ENCODE measurements at places on chromosomes 16 and 17.

DNA sequence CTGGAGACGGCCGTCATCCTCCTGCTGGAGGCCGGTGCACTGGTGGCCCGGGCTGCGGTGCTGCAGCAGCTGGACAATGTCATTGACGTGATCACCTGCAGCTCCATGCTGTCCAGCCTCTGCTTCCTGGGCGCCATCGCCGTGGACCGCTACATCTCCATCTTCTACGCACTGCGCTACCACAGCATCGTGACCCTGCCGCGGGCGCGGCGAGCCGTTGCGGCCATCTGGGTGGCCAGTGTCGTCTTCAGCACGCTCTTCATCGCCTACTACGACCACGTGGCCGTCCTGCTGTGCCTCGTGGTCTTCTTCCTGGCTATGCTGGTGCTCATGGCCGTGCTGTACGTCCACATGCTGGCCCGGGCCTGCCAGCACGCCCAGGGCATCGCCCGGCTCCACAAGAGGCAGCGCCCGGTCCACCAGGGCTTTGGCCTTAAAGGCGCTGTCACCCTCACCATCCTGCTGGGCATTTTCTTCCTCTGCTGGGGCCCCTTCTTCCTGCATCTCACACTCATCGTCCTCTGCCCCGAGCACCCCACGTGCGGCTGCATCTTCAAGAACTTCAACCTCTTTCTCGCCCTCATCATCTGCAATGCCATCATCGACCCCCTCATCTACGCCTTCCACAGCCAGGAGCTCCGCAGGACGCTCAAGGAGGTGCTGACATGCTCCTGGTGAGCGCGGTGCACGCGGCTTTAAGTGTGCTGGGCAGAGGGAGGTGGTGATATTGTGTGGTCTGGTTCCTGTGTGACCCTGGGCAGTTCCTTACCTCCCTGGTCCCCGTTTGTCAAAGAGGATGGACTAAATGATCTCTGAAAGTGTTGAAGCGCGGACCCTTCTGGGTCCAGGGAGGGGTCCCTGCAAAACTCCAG is 1.1 kb downstream of the MC1R start:
- no peak for DNase-seq

- no peak for DNase-seq
These were observed 100.5 kb downstream of the SMG6 start for GRCh38 chr17:2202996-2203575.

GRCh38 chr17:77098884-77099545 is 41.8 kb upstream of the SEC14L1 start:
- DNase-seq = no peak

GRCh38 chr16:11159282-11159681 is 96.7 kb downstream of the SOCS1 start:
- DNase-seq = no peak

- DNase-seq = no peak
These were observed 10.6 kb upstream of the SUZ12 start for GRCh38 chr17:31926100-31926729.

DNA sequence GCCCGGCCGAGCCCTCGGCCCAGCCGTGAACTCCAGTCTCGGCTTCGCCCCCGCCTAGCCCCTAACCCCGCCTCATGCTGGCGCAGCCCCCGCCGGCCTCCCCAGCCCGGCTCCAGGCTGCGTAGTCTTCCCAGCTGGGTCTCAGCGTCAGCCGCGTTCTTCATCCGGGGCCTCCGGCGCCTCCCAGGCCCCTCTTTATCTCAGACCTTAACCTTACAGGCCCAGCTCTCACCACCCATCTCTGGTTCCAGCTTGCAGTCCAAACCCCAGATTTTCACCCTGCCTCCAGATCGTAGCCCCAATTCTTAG is at the start of gene PROCA1:
PROCA1 (minus strand) TSS at position 166 of the 309 bp plus-strand sequence. CDS start 228 bp downstream, outside the sequence.
- no peak for DNase-seq

DNA sequence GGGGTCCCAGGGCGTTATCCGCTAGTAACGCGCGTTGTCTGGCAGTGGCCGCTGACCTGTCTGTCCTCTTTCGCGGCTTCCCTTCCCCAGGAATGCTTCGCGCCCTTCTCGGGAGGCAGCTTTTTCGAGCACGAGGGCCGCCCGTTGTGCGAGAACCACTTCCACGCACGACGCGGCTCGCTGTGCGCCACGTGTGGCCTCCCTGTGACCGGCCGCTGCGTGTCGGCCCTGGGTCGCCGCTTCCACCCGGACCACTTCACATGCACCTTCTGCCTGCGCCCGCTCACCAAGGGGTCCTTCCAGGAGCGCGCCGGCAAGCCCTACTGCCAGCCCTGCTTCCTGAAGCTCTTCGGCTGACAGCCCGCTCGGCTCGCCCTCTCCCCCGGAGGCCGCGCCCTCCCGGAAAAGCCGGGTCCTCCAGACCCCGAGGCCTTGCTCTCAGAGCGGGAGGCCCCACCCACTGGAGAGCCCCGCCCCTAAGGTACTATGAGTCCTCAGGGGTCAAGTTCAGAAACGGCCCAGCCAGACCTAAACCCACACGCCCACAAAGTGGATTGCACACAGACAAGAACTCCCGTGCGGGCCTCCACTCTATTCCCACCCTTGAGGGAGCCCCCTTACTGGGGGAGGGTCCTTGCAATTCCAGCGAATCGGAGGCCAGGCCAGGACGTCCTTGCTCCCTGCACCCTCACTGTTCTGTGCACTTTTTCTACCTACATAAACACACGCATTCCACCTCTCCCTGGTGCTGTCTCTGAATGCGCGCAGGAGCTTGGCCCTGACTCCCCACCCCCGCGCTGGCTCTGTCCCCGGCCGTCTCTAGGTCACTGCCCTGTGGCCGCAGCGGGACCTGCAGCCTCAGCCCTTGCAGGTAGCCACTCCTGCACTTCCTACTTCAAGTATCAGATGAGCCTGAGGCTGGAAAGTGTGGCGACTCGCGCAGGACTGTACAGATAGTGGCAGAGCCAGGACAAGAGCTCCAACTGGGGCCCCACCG is 5.4 kb upstream of the SLC5A2 start:
- no peak for DNase-seq

GRCh38 chr17:49549311-49549605 is 26.4 kb upstream of the NXPH3 start:
- DNase-seq = no peak

DNA sequence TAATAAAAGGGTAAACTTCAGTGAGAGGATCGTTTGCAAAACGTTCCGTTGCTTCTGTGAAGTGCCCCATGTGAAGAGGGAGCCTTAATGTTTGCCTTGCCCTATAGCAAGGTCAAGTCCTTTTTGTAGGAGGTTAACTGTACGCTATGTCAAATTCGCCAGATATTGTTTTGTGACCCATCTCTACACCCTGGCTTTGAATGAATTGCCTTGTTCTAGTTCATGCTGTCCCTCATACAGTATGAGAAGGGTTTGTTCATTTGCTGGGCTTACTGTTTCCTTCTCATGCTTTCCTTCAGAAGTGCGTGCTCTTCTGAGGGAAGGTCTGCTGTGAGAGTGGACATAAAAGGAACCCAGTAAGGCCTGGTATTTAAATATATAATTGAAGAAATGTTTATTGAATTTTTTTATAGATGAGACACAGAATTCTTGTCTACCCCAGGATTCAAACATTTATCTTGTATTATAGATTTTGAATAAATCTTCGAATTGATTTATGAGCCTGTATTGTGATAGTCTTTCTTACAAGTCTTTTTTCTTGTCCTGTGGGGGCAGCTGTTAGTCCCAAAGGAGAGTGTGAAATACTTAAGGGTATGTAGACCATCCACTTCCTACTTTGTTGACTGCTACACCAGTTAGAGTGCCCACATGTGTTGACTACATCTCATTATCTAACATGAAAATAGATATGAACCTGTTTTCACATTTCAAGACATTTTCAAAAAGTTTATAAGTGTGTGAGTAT is 1.7 kb downstream of the MAP3K3 start:
- DNase-seq = no peak

GRCh38 chr17:17653343-17653742 is 27.9 kb upstream of the RAI1 start:
- DNase-seq = no peak

DNA sequence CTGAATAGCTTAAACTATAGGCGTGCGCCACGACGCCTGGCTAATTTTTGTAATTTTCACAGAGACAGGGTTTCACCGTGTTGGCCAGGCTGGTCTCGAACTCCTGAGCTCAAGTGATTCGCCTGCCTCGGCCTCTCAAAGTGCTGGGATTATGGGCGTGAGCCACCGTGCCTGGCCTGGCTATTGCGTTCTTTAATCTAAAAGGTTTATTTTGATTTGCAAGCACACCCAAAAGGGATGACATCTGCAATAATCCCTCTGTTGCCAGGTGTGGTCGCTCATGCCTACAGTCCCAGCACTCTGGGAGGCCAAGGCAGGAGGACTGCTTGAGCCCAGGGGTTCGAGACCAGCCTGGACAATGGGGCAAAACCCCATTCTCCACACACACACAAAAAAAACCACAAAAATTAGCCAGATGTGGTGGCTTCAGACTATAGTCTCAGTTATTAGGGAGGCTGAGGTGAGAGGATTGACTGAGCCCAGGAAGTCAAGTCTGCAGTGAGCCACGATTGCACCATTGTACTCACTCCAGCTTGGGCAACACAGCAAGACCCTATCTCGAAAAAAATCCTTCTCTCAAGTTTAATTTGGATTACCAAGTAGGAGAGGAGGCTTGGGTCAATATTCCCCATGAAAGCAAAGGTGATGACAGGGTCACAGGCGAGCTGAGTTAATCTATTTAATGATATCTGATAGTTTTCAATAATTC is 144.1 kb downstream of the PARN start:
- DNase-seq = no peak

- DNase-seq = no peak
These were observed 89.2 kb downstream of the ABR start for GRCh38 chr17:1090465-1091189.

DNA sequence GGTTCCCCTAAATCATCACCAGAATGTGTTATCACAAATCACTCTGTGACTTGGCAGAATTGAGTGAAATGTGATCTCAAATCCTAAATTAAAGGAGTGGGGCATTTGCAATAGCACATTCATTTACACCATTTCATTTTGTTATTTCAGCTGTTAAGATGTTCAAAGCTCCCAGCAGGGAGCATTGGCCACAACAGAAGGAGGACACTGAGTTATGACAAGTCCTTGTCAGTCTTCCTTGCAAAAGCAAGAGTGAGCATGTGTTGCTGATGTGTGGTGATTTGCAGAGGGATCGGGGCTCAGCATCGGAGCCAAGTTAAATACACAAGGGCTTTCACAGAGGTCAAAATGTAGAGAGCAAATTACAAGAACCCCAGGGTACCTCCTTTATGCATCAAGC is 372.2 kb upstream of the CDH5 start:
- DNase-seq = no peak

GRCh38 chr17:72236980-72237633 is 116.3 kb downstream of the SOX9 start:
- no peak for DNase-seq

DNA sequence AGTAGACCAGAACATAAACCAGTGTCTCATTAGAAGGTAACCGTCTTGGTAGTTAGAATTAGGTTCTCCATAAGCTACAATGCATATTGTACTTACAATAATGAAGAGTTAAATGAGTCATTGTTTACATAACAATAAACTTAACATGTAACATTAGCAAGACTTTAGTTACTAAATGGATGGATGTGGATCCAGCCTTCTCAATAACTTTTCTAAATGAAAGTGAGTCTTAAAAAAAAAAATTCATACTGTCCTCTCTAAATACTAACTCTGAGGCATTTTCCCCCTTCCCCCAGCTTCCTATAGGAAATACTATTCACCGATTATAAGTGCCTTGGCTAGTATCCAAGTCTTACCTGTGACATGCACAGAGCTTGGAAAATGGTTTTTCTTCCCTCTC is 155.3 kb downstream of the CYB561 start:
- DNase-seq = no peak

DNA sequence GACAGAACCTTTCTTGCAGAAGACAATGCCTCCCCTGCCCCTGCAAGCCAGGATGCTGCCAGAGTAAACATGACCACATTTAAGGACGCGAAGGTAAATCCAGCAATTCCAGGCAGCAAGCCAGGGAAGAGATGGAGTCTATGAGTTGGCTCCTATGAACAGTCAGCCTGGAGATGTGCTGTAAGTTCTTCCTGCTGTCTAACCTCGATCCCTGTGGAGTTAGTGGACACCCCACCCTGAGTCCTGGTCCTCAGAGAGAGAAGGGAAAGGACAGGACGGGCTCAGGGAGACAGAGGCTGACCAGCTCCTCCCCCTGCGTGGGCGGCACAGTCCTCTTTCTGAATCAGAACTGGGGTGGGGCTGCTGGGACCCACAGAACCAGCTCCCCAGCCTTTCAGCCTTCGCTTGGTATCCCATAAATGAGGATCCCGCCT is 24.9 kb downstream of the CDC42EP4 start:
- DNase-seq = no peak

DNA sequence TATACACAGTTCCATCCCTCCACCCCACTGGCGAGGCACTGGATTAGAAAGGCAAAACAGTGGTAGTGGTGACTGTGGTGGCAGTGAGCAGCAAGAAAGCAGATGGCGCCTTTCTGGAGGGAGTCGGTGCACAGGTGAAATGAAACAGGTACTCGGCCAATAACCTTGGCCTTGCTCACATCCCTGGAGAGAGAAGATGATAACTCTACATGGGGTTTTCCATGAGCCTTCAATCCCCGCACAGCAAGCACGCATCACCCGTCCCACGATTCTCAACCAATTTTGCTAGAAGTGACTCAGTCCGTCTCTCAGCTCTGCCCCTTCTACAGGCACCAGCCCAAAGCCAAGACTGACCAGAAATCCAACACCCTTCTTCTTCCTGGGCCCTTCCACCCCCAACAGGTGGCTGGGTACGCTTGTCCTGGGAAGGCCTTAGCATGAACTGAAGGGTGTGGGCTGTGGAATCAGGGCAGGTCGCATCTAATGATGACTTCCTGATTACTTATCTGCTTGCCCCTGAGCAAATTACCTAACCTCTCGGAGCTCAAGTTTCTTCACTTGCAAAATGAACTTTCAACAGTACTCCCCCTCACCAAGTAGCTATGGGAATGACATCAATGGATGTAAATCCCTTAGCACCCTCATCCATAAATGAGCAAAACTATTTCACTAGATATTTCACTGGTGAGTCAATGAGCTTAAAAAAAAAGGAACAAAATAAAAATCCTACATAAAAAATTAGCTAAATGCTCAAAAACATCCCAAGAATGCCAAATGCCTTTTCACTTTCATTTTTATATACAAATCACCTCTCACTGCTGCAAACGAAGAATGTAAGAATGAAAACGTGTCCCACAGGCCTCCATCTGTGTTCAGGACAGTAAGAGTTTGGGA is 18.0 kb downstream of the XPO6 start:
- DNase-seq = no peak

DNA sequence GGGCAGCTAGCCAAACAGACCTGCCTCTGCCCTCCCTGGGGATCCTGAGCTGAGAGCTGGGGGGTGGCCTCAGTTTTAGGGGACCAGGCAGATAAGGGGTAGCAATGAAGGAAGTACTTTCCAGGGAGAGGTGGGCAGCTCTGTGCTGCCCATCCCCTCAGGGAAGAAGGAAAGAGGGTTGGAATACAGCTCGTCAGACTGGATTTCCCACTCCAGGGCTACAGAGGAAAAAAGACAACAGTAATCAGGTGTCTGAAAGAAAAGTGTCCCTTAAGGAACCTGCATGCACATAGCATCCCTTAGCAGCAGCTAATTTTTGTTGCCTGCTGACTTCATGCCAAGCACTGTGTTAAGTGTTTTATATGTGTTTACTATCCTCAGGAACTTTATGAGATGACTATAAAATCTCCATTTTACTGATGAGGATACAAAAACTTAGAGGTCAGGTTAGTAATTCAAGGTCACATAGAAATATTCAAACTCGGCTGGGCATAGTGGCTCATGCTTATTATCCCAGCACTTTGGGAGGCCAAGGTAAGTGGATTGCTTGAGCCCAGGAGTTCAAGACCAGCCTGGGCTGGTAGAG is 3.2 kb upstream of the MRPL58 start:
- DNase-seq = no peak

- no peak for DNase-seq
These were observed 21.4 kb upstream of the PITPNM3 start for GRCh38 chr17:6577686-6578263.
